ENCODE measurements at places on chromosomes 5 and 9.

DNA sequence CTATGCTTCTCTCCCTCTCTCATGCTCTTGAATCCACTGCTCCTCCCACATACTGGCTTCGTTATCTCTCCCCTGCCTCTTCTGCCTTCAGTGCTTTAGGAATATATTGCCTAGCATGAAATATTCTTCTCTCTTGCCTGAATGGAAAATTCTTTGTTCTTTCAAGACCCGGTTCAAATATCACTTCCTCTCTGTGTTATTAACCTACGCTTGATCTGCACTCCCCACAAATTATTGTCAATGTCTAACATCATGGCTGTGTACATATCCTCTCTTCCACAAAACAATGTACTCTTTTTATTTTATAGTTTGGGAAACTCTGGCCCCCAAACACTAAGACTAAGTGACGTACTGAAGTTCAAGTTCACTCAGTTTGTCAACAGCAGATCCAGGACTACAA lies 211.0 kb downstream of the SEC61B start:
- DNase-seq: no peak

DNA sequence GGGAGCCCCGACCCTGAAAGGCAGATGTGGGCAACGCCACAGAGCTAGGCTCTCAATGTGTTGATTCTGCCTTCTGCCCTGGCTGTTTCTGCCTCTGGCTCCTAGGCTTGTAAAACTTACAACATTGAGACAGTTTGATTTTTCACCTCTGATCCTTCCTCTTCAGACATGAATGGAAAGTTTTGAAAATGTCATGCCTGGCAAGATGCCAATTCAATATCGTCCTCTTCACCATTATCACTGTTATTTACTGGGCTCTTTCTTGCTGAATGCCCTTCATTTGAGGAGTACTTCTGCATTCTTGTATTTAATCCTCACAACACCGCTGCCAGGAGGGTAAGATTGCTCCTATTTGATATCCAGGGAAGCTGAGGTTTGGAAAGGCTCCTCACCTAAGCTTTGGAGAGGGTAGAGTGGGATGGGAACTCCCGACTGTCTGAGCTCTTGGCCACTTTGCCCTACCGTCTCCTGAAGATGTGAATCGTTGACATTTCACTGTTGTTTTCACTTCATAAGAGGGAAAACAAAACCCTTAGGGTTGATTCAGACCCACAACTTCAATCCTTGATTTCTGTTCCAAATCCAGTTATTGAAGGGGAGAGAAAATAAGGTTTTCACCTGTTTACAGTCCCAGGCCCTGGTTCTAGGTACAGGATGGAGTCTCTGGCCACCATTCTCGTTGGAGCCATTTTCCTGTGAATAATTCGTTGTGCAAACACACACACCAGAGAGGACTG lies 12.7 kb upstream of the FGF1 start:
- no peak for DNase-seq

DNA sequence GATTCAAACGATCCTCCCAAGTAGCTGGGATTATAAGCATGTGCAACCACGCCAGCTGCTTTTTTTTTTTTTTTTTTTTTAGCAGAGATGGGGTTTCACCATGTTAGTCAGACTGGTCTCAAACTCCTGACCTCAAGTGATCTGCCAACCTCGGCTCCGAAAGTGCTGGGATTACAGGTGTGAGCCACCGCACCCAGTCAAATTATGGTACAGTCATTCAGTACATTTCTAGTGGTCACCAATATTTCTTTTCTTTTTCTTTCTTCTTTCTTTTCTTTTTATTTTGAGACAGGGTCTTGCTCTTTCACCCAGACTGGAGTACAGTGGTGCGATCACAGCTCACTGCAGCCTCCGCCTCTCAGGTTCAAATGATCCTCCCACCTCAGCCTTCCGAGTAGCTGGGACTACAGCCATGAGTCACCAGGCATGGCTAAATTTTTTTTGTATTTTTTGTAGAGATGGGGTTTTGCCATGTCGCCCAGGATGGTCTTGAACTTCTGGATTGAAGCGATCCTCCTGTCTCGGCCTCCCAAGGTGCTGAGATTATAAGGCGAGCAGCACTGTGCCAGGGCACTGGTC lies 25.4 kb upstream of the DCP2 start:
- peak; percentile 62 for DNase-seq

DNA sequence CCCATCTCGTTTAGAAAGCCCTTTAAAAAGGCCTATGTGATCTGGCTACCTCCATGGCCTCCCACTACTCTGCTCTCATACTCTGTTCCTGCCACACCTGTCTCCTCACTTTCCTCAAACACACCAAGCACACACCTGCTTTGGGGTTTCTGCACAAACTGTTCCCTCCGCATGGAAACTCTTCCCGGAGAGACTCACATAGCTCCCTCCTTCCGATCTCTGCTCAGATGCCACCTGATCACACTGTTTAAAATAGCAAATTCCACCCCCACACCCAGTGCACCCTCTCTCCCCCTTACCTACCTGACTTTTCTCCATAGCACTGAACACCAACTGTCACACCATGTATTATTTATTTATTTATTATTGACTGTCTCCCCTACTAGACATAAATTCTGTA lies 84.0 kb upstream of the NR4A3 start:
- DNase-seq: no peak

- DNase-seq: no peak
These were observed 108.0 kb upstream of the PPP1R26 start for GRCh38 chr9:135371535-135371934.

GRCh38 chr5:55411876-55412275 lies 104.1 kb downstream of the MTREX start:
- no peak for DNase-seq

DNA sequence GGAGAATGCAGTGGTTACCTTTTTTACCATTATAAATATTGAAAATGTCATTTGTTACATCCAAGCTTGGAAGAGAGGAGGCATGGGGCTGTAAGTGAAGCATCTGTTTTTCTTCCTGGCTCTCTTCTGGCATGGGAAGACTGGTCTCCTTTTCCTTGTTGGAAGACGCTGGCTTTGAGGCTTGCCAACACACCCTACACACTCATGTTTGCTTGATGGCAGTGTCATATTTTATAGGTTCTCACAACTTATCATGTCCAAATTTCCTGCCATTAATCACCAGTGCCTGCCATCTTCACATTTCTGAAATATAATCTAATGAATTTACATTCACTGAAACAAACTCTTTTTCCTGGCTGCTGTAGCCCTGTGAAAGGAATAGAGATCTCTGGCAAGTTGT lies 252.9 kb downstream of the MAN2A1 start:
- DNase-seq: no peak

- no peak for DNase-seq
These were observed 686.5 kb upstream of the ADAMTS16 start for GRCh38 chr5:4453655-4454054.

DNA sequence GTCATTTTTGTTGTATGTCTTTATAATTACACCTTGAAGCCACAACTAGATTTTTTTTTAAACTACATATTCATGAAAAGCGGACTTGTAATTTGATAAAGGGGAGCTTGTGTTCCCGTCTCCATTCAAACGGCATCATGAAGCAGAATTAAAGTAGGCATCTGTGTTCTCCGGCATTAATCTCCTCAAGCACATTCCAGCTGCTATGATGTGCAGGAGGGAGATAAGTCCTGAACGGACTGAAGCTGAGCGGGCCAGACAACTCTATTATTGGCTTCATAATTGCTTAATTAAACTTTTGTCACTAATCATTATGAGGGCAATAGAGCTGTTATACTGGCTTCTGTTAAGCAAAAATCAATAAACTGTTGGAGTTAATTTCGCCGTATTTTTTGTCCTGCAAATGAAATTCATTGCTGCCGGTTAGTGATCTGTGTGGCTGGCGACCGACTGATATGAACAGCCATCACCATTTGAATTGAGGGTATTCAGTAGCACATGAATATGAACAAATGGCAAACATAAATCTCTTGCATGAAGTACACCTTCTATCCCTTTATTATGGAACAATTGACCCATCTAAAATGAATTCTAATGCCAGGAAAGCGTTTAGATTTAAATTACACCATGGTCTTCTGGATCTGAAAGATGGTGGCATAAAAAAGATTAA lies 408.8 kb upstream of the IRX1 start:
- no peak for DNase-seq

DNA sequence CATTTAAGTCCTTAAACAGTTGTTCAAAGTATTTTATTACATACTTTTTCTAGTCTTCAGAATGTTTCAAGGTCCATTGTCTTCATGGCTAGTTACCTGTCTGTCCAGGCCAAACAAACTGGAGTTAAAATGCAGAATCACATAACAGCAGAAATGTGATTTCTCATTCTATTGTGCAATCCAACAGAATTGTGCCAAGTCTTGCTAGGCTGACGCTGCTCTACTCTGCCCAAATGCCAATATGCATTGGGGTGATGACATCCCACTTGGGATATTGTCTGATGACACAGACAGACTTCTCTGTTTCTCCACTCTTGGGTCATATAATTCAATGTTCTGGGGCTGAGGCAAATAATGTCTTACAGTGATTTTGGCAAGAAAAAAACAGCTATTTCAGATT lies 5.2 kb upstream of the SLC22A5 start:
- DNase-seq: no peak

- DNase-seq: no peak
These were observed 482.2 kb upstream of the PAPPA start for GRCh38 chr9:115671236-115671962.

GRCh38 chr5:158054223-158055110 lies 195.5 kb upstream of the CLINT1 start:
- no peak for DNase-seq

GRCh38 chr5:145203193-145203592 lies 631.9 kb downstream of the PRELID2 start:
- DNase-seq: no peak

GRCh38 chr5:112024769-112025168 lies 267.8 kb upstream of the NREP start:
- DNase-seq: no peak

DNA sequence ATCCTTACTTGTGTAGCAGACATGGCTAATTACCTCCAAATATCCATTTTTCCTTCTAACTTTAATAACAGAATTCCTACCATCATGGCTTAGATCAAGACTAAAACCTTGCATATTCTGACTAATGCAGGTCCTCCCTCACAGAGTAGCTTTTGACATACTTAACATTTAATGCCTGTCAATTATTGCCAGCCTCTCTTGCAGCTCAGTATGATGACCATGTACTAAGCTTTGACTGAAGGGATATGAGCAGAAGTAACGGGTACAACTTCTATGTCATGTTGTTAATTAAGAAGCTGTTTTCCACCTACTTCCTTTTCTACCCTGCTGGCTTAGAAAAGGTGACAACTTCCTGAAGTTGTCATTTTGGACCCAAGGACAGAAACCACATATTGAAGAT lies 533.4 kb downstream of the PSAT1 start:
- no peak for DNase-seq

DNA sequence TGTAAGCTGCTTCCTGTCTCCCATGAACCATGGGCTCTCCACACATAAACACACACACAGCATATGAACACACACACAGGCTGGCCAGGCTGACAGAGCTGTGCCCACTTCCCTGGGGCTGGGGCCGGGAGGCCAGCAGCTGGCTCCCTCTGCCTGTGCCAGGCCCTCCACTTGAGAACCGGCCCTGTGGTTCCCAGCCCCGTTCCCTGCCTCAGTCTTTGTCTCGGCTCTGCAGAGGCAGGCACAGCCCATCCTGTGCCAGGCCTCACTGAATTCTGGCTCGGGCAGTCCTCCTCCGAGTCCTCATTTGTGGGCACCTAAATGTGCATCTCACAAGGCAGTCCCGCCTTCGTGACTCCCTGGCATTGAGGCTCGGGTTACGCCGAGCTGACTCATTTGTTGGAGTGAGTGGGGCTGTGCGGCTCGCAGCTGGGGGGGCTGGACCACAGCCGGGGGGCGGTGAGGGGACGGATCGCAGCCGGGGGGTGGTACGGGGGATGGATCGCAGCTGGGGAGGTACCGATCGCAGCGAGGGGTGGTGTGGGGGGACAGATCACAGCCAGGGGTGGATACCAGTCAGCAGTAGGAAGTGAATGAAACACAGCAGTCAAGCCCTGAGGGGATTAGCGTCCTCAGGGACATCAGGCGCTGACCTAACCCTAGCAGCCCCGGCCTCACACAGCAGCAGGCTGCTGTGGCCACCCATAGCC lies 72.3 kb downstream of the PSMB7 start:
- no peak for DNase-seq

DNA sequence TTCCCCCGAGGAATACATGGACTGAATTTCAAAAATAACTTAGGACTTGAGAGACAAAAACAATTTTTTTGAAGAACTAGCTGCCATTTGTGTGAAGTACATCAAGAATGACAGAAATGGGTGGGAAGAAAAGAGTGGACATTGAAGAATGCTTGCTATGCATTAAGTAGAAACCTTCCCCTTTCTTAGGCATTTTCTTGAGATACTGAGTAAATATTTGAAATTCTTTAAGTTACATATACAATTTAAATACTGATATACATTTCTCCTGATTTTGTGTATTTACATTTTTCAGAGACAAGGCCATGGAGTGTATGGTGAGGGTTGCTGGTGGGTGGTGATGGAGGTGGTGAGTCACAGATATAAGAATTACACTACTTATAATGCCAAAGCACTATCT lies 319.3 kb upstream of the ADAMTSL1 start:
- DNase-seq: no peak

GRCh38 chr5:55907927-55908326 lies 56.8 kb downstream of the IL31RA start:
- no peak for DNase-seq

DNA sequence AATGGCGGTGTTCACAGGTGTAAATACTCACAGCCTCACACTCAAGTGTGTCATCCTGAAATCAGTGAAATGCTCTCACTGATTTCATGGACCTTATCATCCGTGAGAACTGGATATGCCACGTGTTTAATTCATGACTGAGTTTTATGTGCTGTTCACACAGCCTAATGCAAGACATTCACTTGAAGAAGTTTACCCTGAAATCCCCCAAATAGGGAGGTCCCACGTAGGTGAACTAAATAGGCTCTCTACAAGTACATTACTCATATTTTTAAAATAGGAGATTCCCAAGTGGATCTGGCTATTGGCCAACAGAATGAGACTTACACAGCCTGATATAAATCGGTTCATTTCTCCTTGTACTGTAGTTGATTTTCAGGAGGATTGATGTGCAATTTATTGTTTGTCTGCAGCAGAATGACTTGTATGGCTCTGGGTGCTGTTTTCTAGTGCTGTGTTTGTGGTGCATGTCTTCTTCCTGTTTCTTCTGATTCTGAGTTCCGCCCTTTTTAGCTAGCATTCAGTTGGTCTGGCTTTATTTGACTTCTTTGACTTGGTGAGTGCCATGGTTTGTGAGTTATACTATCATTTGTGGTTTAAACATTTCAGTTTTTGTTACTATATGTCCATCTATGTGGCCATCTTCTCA lies 25.1 kb downstream of the TRIO start:
- DNase-seq: no peak

- DNase-seq: no peak
These were observed 1.3 kb downstream of the ATP6V1G1 start for GRCh38 chr9:114588651-114589526.
